ENCODE measurements at places on chromosomes 2 and 18.

DNA sequence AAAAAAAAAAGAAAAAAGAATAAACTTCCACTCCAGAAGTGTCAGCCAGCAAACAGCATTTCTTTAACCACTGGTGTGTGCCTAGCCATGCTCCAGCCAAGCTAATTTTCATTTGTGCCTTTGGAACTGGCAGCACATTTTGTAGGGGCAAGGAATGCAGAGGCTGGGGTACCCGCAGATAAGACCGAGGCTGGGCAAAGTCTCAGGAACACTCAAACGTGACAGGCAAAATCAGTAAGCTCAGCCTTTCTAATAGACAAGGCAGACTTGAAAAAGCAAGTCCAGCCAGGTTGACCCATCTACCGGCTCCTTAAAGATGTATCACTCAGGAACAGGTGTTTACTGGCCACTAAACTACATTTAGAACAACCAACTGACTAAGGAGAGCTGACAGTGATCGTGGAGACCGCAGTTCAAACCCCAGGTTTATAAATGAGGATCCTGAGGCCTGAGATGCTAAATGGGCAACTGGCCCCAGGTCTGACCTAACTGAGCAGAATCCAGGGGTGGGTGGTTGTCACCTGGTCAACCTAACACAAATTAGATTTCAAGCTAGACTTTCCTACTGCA lies 16.7 kb downstream of the NFE2L2 start:
- DNase-seq = no peak

GRCh38 chr18:55663891-55664290 lies 75.9 kb upstream of the TCF4 start:
- DNase-seq = no peak

DNA sequence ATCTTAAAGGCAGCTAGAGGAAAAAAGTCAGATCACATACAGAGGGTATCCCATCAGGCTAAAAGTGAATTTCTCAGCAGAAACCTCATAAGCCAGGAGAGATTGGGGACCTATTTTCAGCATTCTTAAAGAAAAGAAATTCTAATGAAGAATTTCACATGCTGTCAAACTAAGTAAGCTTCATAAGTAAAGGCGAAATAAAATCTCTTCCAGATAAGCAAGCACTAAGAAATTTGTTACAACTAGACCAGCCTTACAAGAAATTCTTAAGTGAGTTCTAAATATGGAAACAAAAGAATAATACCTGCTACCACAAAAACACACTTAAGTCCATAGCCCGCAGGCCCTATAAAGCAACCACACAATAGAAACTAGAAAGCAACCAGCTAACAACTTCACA lies 186.1 kb downstream of the ETAA1 start:
- no peak for DNase-seq

DNA sequence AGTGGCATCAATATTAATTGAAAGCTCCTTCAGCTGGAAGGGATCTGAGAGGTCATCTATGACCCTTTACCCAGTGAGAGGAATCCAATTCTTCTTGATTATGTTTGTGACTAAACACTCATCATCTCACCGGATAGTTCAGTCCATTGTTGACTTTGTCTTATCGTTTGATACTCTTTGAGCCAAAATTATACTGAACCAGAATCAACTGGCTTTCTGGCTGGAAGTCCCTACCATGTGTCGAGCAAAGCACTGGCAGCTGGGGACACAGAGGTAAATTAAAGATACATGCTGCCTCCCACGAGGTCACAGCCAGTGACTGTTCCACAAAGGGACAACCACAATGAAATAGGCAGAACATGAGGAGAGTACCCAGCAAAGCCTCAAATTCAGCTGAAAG lies 91.4 kb upstream of the FHL2 start:
- no peak for DNase-seq

- no peak for DNase-seq
Observed at GRCh38 chr2:233321166-233321565, 13.6 kb downstream of the SAG start.

- no peak for DNase-seq
Observed at GRCh38 chr2:16406496-16407289, 258.9 kb downstream of the CYRIA start.

GRCh38 chr2:105034170-105034569 lies 3.7 kb upstream of the MRPS9 start:
- no peak for DNase-seq

DNA sequence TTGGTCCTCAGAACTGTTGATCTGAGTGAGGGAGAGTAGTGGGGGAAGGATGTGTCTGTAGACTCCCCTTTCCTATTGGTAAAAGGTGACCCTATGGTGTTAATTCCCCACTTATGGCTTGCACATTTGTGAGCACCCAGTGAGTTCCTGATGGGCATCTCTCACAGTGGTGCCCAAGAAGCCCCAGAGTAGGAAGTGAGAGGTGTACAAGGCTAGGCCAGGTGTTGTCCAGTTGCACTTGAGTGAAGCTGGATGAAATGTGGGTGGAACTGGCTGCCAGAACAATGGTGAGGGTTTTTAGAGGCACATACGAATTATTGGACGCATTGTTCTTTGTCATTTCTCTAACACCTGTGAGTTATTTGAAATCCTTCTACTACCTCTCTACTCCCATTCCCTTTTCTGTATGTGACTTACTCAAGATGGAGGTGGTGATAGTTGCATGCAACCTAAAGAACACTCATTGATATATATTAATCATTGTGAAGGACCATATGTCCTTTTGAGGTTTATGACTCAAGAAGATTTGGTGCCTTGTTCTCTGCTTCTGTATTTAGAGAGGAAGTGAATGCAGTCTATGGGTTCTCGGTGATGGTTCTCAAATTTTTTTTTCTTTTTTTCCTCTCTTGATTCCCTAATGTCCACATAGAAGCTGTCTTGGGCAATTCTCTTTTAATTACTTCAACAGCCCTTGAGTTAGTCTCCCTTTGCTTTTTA lies 162.7 kb downstream of the FSHR start:
- DNase-seq = no peak

DNA sequence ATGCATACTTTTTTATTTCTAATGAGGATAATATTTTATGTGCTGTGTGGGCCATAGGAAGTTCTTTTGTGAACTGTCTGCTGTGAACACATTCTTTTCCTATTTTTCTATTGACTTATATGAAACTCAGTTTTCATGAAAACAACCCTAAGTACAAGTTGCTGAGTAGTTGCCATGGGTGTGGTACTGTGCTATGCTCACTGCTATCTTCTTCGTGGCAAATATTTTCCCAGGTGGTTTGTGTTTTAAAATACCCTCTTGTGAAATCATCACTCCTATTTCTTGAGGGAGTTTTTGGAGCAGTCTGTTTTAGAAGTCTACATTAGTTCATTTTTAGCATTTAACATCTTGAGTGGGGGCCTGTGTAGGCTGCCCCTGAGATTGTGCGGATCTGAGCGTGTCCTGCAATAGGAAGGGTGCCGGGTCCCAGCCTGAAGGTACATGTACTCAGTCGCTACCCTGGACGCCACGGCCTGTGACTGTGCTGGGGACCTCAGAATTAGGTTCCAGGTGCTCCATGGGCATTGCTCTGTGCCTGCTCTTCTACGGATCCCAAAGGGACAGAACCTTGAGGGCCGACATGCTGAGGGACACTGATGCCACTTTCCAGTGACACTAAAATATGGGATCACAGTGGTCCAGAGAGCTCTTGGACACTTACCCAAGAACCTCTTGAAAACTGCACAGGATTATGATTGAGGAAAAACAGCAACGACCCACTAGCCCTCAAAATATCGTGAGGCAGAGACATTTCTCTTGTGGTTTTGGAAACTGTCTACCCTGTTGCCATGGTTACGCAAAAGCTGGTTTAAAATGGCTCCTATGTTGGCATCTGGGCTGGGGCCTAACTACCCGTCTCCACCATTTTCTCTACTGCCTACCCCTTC lies 480.4 kb downstream of the TGIF1 start:
- no peak for DNase-seq

- no peak for DNase-seq
Observed at GRCh38 chr18:26227051-26227670, 916 bp downstream of the TAF4B start.

DNA sequence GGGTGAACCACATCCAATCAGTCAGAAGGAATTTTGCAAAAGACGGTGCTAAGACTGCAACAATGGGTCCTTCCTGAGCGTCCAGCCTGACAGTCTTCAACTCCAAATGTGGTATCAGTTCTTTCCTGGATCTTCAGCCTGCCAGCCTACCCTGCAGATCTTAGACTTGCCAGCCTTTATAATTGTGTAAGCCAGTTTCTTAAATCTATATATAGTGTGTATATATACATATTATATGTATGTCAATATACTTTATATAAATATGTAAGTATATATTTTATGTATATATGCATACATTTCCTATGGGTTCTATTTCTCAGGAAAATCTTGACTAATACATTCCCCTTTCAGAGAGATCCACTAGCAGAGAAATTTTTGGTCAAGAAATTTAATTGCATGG lies 245.5 kb downstream of the FHOD3 start:
- DNase-seq = no peak

DNA sequence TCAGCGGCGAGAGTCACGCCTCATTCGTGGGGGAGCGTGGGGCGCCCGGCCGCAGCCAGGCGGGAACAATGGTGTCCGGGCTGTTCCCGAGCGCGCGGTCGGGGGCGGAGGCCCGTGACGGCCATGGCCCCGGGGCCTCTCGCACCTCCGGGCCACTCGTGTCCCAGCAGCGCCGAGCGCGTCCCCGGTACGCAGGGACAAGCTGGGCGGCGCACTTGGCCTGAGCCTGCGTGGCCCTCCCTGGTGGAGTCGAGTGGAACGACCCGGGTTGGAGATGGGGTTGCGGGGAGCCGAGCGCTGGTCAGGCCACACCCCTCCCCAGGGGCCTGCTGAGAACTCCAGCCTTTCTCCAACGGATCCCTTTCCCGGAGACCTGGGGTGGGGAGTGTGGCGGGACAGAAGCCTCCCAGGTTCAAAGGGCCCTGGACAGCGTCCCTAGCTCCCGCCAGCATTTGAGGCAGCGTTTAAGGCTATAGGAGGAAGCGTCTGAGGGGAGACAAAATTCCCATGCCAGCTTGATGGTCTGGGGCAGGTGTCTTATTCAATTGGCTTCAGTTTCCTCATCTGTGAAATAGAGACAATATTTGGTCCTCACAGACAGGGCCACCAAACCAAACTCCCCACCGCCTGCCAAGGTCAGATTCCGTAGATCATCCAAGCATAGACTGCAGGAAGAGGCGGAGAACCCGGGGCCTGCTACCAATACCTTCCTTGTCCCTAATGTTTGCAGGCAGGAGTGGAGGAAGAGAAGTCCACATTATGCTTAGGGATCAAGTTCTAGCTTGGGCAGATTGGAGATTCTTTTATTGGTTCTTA lies 553 bp downstream of the CNDP2 start:
- DNase-seq = no peak

DNA sequence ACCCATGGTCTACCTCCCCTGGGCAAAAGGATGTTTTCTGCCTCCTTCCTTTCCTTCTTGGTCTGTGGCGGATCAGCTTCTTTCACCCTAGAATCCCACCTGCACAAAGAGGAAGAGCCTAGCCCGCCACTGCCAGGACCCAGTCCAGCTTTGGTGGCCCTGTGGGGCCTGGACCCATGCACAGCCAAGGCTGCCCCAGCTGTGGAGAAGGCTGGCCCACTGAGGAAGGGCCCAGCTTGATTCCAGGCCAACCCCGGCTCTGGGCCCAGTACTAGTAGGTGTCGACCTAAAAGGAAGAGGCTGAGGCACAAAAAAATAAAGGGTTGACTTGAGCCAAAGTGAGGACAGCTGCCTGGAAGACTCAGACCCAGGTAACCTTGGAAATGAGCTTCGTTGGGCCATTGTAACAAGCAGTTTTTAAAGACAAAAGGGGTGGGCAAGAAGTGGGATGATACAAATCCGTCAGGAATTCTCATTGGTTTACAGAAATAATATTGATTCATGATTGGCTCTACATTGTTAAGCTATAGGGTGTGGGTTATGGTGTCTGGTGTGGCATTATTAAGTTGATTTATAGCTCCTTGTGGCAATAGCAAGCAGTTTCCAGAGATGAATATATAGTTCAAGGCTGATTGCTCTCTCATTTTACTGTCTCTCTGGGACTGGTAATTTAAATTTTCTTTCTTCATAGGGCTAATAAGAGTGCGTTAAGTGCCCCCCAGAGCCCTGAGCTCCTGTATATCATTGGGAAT lies 29.8 kb upstream of the MAL start:
- no peak for DNase-seq

- DNase-seq = no peak
Observed at GRCh38 chr2:230170532-230170931, 49.3 kb downstream of the SP110 start.

GRCh38 chr2:119202610-119203310 lies 20.9 kb upstream of the STEAP3 start:
- no peak for DNase-seq
